ENCODE measurements at places on chromosomes 12 and 14.

- DNase-seq = no peak
These were observed 11.7 kb downstream of the PROX2 start for GRCh38 chr14:74864198-74864597.

DNA sequence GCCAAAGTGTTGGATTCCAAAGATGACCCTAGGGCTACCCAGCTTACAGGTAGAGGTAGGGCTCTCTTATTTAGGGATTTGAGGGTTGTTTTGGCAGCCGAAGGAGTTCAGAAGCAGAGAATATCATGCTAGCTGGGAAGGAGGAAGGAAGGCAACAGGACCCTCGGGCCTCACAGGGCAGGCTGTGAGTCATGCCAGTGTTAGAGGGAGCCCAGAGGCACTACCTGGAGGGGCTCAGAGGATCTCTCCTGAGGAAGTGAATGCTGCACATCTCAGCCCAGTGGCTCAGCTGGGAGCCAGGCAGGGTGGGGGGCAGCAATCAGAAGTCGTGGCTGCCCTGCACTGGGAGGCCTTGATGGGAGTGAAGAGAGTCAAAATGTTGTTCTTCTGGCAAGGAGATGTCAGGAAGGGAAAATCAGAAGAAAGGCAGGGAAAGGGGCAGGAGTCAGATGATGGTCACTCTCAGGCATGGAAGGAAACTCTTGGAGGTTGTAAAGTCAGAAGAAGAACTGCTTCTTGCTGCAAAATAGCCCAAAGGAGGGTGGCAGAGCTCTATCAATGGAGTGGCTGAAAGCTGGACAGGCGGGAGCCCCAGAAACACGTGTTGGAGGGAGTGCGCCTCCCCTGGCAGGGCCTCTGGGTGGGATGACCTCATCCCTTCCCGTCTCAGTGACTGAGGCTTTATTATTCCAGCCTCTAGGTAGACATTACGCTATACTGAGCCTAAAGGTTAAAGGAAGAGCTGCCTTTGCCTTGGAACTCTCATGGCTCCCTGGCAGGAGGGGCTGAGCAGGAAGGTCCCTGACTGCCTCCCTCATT is 141.3 kb downstream of the SMOC1 start:
- no peak for DNase-seq

GRCh38 chr12:106205208-106206069 is 42.4 kb downstream of the CKAP4 start:
- peak; percentile 35 for DNase-seq

DNA sequence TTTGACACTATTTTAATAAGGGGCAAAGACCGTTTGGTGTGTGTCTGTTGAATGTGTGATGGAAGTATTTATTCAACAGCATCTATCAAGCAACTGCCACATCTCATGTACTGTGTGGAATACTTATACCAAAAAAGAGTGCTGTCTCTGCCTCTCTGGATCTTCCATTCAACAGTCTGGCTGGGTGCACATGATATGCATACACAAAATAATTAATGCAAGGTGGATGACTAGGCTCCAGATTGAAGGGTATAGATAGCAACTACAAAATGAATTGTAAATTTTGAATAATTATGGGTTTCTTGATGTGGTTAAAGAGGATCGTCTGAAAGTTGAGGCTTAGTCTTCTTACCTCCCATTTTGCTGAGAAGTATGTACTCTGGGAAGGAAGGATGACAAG is 145.9 kb upstream of the OTX2 start:
- no peak for DNase-seq

DNA sequence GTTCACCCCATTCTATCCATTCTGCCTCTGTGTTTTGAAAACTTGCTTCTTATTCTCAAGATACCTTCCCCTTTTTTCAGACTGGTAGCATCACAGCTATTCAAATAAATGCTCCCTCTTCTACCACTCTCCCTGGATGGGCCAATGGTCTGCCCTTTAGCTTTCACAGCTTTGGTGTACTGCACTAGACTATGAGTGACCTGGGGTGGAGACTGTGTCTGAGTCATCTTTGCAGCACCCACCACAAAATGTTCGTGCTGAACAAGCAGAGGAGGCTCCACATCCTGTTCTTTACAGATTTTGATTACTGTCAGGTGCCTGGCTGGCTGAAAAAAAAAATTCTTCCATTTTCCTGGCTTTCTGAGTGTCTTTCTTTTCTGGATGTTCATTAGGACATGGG is 1104.1 kb upstream of the TMEM132C start:
- peak; percentile 74 for DNase-seq

- DNase-seq = no peak
These were observed 13.4 kb downstream of the KRT80 start for GRCh38 chr12:52178443-52178842.

DNA sequence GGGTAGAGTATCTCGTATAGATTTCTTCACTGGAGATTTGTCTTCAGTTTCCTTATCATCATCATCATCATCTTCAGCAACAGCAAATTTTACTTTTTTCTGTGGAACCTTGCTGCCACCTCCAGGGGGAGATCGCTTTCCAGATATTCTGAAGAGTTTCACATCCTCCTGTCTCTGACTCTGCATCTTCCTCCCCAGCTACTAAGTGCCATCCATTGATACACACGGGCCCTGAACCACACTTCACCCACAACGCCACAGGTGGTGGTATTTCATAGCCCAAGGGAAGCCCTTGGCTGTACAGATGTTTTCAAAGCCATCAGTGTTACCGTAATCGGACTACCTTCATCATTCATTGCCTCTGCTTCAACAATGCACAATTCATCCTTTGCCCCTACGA is 82.2 kb downstream of the PPP2R5C start:
- DNase-seq = no peak

GRCh38 chr14:32565256-32565655 is 236.2 kb downstream of the AKAP6 start:
- DNase-seq = no peak

DNA sequence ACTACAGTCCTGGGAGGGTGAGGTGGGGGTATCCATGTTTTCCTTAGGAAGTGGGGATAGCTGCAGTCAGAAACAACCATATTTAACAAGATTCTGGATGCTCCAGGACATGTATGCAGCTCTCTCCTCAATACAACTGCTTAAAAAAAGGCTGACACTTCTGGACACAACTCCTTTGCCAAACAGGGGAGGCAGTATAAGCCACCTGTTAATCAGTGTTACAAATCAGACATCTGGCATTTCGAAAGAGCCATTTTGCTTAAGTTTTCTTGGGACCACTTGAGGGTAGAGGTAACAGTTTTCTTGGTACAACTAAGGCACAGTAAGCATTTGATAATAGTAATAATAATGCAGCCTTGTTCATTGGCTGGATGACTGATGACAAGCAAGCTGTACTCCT is 47.1 kb downstream of the RPGRIP1 start:
- no peak for DNase-seq

GRCh38 chr12:95862038-95862437 is 3.3 kb downstream of the SNRPF start:
- no peak for DNase-seq

DNA sequence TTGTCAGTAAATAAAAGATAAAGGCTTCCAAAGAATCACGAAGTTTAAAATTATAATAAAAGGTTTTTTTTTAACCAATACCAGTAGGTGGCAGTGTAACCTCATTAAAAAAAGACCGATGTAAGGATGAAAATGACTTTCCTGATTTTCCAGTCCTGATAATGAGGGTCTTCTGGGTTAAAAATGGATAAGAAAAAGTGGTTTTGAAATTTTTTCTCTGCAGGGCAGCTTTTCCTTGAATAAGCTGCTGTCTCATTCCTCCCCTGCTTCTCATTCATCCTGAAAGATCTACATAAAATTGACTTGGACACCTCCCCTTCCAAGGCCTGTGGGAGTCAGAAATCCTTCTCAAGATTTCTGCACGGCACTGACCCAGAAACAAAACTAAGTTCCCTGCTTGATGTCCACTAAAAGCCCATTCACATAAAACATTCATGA is 58.9 kb upstream of the FBXO33 start:
- DNase-seq = peak; percentile 38

GRCh38 chr12:86710109-86710508 is 453.9 kb upstream of the MGAT4C start:
- no peak for DNase-seq

DNA sequence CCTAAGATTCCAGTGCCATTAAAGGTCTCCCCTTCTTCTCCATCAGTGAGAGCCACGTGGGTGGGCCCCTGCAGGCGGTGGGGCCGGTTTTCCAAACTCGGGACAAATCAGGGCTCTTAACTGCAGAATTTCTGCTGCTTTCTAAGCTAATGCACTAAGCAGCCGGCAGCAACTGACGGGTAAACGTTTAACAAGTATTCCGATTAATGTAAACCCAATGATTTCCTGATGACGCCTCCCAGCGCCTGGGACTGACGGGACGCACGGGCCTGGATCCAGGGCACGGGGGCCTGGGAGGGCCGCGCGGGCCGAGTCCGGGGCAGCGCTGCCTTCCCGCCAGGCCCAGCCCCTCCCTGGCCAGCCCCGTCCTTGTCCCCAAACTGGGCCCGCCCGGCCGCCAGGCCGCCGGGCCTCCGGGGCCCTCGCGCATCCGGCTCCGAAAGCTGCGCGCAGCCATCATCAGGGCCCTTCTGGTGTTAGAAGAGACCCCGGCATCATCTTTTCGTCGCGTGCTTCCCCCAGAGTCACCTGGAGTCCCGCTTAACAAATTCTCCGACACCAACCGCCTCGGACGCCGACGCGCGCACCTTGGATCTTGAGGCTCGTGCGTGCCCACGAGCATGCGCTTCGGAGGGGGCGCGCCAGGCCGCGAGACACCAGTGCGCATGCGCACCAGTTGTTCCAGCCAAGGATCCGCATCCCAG is at the start of gene MLH3:
Gene MLH3 (minus strand): TSS at position 616 of the 704 bp plus-strand sequence. CDS start 1,812 bp downstream, outside the sequence.
- DNase-seq = peak; percentile 67

- no peak for DNase-seq
These were observed 145.4 kb downstream of the RPAP3 start for GRCh38 chr12:47560415-47560814.

DNA sequence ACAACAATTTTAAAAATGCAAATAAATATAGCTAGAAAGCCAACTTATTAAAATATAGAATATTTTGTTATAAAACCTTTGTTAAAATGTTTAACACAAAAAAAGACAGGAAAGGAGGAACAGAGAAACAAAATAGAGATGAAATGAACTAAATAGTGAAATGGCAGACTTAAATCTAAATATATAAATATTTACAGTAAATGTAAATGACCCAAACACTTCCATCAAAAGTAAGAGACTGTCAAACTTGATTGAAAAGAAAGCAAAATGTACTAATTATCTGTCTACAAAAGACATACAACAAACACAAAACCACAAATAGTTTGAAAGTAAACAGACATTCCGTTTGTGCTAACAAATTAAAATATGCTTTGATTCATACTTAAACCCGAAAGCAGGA is 41.7 kb downstream of the PLBD1 start:
- no peak for DNase-seq

DNA sequence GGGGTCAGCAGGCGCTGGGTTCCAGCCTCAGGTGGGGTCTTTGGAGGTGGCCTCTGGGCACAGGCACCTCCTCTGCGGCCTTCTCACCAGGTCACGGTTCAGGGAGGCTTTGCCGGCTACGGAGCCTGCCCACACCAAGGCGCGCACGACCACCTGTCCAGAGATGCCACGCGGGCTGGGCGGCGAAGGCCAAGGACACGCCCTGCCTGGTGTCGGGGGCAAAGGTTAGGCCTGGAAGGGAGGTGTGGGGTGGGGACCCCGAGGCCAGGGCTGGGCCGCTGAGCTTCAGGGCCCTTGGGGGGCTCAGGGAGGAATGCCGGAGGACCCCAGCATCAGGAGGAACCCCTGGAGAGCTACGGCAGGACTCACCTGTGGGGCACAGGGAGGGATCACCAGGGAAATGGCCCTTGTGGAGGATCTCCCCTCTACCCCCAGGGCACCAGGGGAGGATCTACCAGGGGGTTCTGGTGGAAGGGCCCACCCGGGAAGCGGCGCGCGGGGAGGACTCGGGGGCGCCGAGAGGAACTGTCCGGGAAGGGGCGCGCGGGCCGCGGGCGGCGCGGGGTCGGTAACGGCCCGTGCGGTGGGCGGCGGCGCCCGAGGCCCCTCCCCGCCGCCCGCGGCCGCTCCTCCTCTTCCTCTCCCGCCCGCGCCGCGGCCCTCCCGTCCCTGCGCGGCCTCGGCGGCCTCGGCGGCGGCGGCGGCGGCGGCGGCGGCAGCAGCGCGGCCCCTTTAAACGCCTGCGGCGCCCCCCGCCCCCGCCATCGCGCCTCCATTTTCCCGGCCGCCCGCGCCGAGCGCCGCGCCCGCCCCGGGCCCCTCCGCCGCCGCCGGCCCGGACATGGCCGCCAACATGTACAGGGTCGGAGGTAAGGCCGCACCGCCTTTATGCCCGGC is at the start of gene MTA1:
Gene MTA1 (plus strand): TSS at position 633 of the 897 bp plus-strand sequence. CDS start 209 bp downstream, at position 842.
- DNase-seq = peak; percentile 30

- DNase-seq = peak; percentile 88
These were observed 44.9 kb upstream of the PLEKHG3 start for GRCh38 chr14:64659366-64659765.

- DNase-seq = peak; percentile 67
These were observed 189.4 kb upstream of the DYRK2 start for GRCh38 chr12:67459173-67459572.

- DNase-seq = no peak
These were observed 42.2 kb upstream of the FAM181A start for GRCh38 chr14:93884950-93885349.

- DNase-seq = peak; percentile 90
These were observed 66.6 kb downstream of the FBXL14 start for GRCh38 chr12:1527789-1528188.

DNA sequence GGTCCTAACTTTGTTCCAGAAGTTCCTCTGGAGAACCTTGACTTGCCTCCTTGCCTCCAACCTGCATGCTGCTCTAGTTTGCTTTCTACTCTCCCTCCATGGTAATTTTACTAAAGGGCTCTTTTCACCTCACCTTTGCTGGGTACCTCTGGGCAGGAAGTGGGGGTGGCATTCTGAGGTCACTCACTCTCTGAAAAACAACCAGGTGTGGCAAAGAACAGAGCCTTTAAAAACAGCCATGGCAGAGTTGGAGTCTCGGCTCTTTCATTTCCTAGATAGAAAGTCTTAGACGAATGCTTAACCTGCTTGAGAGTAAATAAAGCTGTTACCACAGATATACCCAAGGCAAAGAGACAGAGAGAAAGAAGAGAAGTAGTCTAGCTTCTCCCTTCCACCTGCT is 827.9 kb downstream of the BCL11B start:
- no peak for DNase-seq

DNA sequence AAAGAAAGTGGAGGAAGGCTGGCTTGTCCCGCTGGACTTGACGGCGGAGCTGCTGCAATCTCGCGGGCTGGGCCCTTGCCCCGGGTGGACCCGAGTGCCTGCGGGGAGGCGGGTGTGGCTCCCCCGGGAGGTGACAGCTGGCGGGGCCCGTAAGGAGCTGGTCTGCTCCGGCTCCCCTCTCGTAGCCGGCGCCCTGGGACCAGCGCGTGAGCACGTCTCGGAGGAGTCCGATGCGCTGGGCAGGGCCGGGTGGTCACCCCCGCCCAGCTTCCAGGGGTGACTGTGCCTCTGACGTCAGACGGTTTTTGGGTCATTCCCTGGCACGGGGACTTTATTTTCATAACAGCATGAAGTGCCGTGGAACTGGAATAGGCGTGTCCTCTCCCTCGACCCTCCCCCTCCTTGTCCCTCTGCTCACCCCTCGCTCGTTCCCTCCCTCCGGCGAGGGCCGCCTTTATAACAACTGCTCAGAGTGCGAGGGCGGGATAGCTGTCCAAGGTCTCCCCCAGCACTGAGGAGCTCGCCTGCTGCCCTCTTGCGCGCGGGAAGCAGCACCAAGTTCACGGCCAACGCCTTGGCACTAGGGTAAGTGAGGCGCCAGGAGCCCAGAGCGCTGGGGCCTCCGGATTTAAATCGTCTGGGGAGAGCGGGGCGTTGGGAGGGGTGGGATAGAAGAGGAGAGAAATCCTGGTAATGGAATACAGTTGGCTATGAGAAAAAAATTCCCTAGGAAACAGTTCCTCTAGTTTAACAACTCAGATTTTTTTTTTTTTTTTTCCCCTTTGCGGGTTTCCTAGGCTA is at the start of gene GPRC5A:
Gene GPRC5A (plus strand): TSS at position 483 of the 801 bp plus-strand sequence. CDS start 16,688 bp downstream, outside the sequence.
- DNase-seq = peak; percentile 88

GRCh38 chr14:36365766-36366165 is 45.3 kb upstream of the MBIP start:
- no peak for DNase-seq

Measured in AG10803 (cell line).